SW480 (cell line): ENCODE measurements at places on chromosomes 1 and 21.

- DNase-seq = no peak
Observed at GRCh38 chr1:194447636-194448035, 1261.2 kb upstream of the B3GALT2 start.

DNA sequence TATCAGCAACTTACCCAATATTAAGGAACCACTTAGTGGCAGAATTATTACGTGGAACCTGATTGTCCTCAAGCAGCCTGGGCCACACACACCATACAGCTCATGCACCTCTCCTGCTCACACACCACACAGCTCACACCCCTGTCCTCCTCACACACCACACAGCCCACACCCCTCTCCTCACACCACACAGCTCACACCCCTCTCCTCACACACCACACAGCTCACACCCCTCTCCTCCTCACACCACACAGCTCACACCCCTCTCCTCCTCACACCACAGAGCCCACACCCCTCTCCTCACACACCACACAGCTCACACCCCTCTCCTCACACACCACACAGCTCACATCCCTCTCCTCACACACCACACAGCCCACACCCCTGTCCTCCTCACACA is 36.8 kb upstream of the LAMC2 start:
- no peak for DNase-seq

DNA sequence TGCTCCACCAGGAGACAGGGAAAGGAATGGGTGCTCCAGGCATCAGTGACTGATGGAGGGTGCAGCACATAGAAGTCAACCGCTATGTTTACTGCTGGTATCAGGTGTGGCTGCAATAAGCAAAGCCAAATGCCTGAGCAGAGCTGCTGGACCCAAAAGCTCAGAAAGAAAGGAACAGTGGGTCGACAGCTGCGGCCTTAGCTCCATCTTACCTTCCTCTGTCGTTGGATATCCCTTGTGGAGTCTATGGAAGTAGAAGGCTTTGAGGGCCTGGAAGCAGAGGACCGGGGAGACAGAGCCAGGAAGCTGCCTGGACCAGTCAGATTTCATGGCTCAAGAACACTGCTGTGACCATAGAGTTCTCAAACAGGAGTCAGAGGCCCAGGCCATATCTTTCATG is 45.3 kb downstream of the RIMS3 start:
- DNase-seq = no peak

GRCh38 chr1:197637406-197637805 is 137.9 kb downstream of the DENND1B start:
- no peak for DNase-seq

GRCh38 chr1:230011333-230012092 is 55.5 kb upstream of the GALNT2 start:
- DNase-seq = no peak
